CD8-positive, alpha-beta T cell (primary cell): ENCODE measurements at places on chromosomes 5 and 9. TPM values are rescaled to one million over a fixed set of nuclear protein-coding genes. Genes with fewer than 3 reads are reported as not detected.

ADAM19 gene
- total RNA-seq = 6.5 TPM

LECT2 gene
- not detected for total RNA-seq

ROR2 gene
- total RNA-seq = 0.19 TPM

MYMK gene
- total RNA-seq = not detected

TXN gene
- 16.0 TPM for total RNA-seq

SLC38A9 gene
- 6.0 TPM for total RNA-seq

LMX1B gene
- not detected for total RNA-seq

RASGEF1C gene
- not detected for total RNA-seq

TMEM232 gene
- 0.92 TPM for total RNA-seq

GPR151 gene
- not detected for total RNA-seq

SMIM27 gene
- total RNA-seq = 16.1 TPM

ZNF474 gene
- not detected for total RNA-seq

TAF1L gene
- total RNA-seq = not detected

FBN2 gene
- total RNA-seq = not detected
